ENCODE measurements at places on chromosomes 12 and 14.

DNA sequence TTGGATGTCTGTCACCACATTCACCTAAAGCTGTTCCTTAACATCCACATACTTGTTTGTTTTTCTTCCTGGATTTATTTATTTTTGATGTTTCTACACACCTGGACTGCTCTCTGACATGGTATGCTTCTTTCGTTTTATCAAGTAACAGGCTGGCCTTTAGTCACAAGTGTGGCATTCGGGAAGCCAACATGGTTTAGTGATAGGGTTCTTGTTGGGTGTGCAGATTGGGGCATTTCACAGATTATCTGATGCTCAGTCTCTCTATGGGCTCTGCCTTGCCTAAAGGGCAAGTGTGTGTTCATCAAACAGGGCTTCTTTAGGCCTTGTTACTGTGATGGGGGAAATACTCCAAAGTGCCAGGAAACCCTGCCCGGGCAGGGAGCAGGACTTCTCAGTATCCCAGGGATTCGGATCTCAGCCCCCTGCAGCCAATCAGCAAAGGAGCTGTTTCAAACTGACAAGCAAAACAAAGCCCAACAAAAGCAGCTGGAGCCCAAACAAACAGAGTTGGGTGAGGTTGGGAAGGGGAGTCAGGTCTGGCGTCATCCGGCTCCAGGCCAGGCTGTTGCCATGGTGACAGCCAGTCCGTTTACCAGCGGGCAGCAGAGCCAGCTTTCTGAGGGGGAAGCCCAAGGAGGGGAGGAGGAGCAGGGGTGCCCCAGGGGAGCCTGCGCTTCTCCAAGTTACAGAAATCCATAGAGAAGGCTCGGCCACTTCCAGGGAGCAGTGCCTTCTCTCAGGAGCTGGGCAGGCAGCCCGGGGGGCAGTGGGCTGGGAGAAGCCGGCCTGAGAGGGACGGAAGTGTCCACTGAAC is 31.9 kb downstream of the FOS start:
- no peak for DNase-seq

DNA sequence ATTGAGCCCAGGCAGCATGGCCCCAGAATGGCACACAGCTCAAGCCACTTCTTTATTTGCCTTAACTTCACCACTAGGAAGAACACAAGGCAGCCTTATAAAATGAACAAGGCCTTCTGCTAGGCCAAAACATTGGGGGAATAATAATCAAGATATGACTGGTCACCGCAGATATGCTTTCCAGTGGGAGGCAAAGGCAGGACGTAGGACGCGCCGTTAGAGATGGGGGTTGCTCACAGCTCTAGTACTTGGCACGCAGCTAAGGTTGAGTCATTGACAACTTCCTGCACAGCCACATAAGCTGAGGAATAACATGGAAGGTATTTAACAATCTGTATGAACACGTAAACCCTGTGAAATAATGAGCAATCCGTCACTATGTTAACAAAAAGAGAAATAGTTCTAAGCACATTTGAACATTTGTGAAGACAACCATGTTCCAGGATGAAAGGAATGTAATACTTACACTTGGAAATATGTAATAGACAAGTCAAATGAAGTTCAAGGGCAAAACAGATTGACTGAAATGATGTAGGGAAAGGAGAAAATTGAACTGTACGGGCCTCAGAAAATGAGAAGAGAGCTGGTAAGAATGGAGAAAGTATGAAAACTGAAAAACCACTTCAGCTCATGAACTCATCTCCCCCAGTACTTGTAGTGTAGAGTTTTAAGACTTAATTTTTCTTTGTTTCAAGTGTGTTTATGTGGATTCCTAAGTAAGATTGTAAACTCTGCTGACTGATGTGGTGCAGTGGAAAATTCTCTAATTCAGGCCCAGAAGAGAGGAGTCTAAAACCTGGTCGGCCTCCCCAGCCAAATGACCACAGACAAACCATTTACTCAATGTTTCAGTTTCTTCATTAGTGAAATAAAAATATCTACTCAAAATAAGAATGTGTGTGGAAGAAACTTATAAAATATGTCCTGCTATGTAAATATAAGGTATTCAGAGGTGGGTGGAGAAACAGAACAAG is 59.3 kb upstream of the CCDC91 start:
- DNase-seq, result peak; percentile 18

- no peak for DNase-seq
Observed at GRCh38 chr12:123992118-123992825, 19.3 kb downstream of the ZNF664 start.

GRCh38 chr12:69685810-69686209 is 13.3 kb downstream of the BEST3 start:
- no peak for DNase-seq

DNA sequence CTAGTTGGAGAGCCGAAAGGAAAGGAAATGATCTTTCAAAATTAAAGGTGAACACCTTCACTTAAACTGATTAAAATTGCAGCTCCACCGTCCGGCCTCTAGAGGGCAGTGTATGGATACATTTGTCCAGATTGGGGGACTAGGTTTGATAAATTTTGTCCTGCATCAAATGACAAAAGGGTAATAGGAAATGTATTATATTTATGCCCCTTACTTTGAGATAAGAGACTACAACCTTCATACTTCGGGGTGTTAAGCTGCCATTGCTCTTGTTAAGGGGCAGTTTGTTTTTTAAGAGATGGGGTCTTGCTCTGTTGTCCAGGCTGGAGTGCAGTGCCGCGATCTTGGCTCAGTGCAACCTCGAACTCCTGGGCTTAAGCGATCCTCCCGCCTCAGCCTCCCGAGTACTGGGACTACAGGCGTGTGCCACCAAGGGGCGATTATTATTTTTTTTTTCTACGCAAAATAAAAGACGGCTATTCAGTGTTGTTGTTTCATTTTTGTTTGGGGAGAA is 818 bp upstream of the SUOX start:
- peak; percentile 55 for DNase-seq

DNA sequence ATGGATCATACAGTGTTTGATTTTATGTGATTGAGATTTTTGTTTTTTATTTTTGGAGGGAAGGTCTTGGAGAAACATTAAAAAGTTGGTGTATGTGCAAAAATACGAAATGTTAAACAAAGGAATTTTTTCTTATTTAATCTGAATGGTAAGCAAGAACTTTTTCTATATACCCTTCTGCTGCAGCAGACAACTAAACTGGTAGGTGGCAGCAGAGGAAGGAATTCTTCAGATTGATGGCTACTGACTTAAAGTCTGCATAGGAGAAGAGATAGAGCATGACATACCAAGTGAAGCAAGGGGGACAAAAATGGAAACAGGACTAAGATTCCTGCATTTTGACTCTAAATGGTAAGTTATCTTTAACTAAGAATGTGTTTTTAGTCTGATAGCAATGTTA is 42.0 kb upstream of the A2ML1 start:
- no peak for DNase-seq

- no peak for DNase-seq
Observed at GRCh38 chr14:77554816-77555599, 56.4 kb upstream of the ISM2 start.
